ENCODE measurements at places on chromosomes 5 and 9.
A peak's percentile ranks its signal among the peaks of the same experiment; 100 is the strongest.

- DNase-seq: no peak
Observed at GRCh38 chr5:1760231-1760630, 39.4 kb downstream of the MRPL36 start.

DNA sequence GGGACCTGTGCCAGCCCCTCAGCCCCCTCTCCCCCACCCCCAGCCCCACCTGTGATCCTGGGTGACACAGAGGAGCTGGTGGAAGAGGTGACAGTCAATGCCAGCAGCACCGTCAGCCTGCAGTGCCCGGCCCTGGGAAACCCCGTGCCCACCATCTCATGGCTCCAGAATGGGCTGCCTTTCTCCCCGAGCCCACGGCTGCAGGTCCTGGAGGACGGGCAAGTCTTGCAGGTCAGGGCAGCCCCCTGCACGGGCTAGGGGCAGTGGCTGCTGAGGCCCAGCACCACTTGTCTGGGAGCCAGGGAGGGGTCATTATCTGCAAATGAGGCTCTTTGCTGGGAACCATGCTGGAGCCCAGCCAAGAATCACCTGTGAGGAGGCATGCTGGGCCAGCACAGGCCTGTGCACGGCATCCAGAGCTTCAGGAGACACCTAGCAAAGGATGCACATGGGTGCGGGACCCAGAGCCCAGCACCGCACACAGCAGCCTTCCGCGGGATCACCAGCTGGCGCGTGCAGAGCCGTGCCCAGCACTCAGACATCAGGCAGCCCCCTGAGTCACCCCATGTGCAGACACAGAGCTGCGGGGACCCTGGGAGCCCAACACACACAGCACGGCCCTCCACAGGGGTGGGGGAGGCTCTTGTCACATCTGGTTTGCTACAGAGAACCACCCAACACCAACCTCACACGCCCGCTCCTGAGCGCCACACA, 62.0 kb upstream of the ASS1 start:
- no peak for DNase-seq

DNA sequence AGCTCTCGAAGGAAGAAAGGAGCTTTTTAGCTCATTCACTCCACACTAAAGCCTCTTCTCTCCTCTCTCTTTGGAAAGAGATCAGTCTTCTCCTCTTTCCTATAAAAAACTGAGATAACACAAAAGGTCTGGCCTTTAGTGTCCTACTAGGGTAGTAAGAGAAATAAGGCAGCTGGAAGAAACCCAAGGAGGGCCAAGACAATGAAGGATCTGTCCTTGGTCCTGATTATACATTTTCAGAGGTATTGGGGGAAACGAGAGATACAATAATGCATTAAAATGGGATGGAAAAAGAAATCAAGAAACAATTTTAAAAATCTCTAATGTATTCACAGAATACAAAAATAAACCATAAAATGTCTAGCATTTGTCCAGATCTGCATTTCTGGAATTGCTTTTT, 184.0 kb downstream of the SLF1 start:
- no peak for DNase-seq

DNA sequence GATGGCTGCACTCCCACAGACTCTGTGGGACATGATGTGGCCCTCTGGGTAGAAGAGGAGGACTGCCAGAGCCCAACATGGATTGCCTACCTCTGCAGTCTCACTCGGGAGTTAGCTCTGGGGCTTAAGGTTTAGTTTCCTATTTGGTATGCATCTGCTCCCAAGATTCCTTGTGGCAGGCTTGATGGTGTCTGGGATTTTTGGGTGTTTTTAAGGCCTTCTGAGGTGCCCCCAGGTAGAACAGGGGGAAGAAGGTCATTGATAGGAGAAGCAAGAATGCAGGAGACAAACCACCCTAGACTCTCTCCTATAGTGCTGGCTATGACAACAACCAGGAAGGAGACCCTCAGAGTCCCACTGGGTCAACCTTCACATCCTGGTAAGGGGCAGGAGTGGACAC, 46.7 kb upstream of the CXCL14 start:
- no peak for DNase-seq

GRCh38 chr5:3590967-3591900, 4.4 kb upstream of the IRX1 start:
- DNase-seq: no peak

GRCh38 chr9:121138561-121138960, 63.1 kb downstream of the RAB14 start:
- DNase-seq: no peak

DNA sequence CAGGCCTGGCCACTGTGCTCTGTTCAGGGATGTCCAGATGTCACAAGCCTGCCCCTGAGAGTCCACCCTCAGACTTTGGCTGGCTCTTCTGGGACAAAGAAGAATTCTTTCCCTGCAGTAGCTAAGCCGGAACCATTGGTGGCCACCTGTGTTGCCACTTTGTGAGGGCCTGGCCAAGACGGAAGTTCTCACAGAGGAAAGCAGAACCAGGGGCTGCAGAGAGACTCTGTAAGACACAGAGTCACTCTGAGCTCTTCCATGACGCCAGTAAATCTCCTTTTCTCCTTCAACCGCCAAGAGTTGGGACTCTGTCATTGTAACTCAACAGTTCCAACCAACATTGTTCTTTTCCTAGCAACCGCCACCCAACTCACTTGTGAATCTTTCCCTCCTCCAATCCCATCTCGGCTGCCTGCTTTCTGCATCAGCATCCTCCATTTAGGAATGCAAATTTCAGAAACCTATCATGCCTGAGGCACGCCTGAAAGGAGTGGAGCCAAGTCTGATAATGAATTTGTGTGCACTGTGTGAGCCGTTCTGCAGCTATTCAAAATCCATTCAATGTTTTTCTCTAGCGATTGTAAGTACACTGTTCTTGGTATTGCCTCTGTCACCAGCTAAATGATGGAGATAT, 37.8 kb upstream of the ATP6V1G1 start:
- DNase-seq: no peak

DNA sequence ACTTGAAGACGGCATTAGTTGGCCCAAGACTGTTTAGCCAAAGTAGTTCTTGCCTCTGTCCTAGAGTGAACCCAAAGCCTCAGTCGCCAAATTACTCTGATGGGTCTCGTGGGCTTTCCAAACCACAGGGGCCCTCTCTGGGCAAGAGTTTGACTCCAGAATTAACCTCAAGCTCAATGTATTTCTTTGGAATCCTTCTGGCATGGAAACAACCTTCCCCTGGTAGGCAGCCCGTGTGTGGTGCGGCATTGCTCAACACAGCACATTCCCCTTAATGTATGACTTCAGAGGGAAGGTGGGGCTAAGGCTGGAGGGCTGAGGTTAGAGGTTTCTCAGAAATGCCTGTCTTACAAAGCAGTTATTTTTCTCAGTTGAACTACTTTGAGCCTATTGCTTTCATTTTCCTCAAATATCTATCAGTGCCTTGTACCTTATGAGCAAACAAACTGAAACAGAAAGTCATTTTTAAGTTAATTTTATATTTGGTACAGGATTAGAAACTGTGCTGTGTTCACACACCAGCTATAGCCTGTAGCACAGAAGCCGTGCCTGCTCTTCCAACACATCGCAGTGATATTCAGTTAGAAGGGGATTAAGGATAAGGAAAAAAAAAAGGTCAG, 123.9 kb upstream of the HAPLN1 start:
- DNase-seq: no peak

GRCh38 chr9:28598408-28598807, 1025.1 kb upstream of the C9orf72 start:
- DNase-seq: no peak

GRCh38 chr9:90915693-90916092, 114.1 kb downstream of the SYK start:
- peak; percentile 64 for DNase-seq

GRCh38 chr5:112734597-112734996, 3.1 kb upstream of the APC start:
- no peak for DNase-seq

- DNase-seq: no peak
Observed at GRCh38 chr5:137792303-137792702, 38.1 kb upstream of the HNRNPA0 start.

GRCh38 chr5:128195316-128195715, 111.8 kb downstream of the SLC12A2 start:
- DNase-seq: no peak

GRCh38 chr5:133050521-133050920, 1.3 kb upstream of the HSPA4 start:
- DNase-seq: no peak

GRCh38 chr5:154794525-154795234, 39.5 kb downstream of the LARP1 start:
- DNase-seq: no peak

DNA sequence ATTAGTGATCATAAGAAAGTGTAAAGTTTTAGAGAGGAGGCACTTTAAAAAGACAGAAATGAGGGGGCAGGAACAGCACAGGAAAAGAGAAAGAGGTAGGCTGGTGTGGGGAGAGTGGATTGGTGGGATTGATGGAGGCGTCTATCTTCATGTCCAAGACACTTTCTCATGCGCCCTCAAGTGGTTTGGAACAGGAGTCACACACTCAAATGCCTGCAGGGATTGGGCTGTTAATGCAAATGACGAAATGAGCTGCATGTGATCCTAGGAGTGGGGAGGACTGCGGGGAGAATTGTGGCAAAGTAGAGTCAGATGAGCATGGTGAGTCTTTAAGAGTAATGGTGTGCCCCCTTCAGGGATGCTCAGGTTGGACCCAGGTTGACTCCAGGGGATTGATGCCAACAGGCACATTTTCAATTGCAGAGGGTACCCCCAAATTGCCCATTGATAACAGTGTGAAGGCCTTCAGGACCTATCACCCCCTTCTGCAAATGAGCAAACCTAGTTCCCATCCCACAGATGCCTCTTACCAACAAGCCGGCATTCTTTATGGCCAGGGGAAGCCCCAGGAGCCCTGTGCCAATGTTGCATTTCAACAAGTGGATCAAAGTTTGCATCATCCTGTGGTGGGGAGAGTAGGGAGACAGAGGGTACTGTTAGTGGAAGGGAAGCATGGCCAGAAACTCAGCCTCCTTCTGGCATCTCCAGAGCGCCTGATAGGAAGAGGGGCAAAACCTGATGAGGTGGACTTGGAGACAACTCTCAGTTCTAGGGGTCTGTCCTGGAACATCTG, 5.3 kb downstream of the SLC36A3 start:
- no peak for DNase-seq

- DNase-seq: no peak
Observed at GRCh38 chr5:11888221-11888620, 16.0 kb downstream of the CTNND2 start.

DNA sequence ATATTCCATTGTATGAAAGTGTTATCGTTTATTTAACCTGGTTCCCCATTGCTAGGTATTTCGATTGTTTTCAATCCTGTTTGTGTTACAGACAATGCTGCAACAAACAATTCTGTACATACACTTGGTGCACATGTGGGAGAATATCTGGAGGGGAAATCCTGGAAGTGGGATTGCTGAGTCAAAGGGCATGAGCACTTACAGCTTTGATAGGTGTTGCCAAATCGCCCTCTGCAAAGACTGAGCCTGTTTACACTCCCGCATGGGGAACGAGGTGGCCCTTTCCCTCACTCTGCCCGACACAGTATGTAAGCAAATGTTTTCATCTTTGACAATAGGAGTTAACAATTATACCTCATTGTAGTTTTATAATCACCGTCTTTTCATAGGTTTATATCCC, 66.2 kb downstream of the PDE6A start:
- no peak for DNase-seq

- DNase-seq: no peak
Observed at GRCh38 chr9:132087438-132088030, 7.9 kb upstream of the MED27 start.

GRCh38 chr9:136714893-136715274, 2.5 kb downstream of the DIPK1B start:
- DNase-seq: no peak

DNA sequence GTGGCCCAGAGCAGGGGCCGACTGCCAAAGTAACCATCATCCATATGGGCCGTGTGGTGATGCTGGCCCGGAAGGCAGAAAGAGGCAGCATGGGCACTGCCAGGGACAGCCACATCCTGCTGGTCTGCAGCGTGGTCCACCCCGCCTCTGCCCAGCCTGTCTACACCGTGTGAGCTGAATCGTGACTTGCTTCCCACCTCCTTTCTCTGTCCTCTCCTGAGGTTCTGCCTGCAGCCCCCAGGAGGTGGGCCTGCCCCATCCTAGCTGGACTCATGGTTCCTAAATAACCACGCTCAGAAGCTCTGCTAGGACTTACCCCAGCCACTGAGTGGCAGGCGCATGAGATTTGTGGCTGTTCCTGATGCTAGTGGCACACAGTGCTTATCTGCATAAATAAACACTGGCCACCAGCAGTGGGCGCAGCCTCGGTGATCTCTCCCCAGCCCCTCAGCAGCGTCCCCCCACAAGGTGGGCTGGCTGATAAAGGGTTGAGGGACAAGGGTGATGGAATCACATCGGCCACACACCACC, 22.6 kb upstream of the SUSD3 start:
- DNase-seq: no peak

DNA sequence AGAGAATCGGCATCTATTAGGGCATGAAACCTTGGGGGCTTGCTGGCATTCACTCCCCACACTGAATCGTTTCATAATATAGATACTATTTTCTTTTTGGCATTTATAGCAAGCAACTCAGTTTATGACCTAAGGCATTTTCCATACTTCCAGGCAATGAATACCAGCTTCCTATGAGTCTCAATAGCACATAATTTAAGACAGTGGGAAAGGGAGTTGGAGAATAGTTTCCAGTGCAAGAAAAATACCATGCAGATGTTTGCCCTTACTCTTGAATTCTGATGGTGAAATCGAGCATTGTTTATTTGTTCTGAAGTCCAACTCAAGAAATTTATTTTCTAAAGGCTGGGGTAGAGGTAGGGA, 175.8 kb upstream of the KLF9 start:
- no peak for DNase-seq

DNA sequence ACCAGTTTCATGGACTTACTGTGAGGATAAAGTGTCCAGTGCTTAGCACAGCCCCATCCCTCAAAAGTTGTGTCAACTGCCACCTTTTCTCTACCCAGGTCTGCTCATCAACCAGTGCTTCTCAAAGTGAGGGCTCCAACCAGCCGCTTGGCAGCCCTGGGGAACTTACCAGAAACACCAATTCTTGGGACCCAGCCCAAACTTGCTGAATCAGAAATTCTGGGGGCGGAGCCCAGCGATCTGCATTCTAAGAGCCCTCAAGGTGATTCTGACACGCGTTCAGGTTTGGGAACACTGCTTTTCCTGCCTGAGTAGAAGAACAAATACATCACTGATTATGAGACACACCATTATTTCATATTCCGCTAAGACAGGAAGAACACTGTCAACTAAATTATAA, 132.0 kb downstream of the NSG2 start:
- no peak for DNase-seq

Measured in stimulated activated naive CD8-positive, alpha-beta T cell treated with anti-CD3 and anti-CD28 coated beads, Interleukin-15, Interleukin-2, amounts not matched to agents 100 U/mL and 50 U/mL, for 24 hours (primary cell).